ENCODE measurements at places on chromosomes 4 and X.

- DNase-seq, result no peak
Observed at GRCh38 chr4:168097161-168097560, 4.8 kb downstream of the ANXA10 start.

- DNase-seq, result no peak
Observed at GRCh38 chr4:154838694-154839093, 57.6 kb downstream of the RBM46 start.

GRCh38 chr4:157291071-157291470 lies 70.5 kb downstream of the GRIA2 start:
- no peak for DNase-seq

DNA sequence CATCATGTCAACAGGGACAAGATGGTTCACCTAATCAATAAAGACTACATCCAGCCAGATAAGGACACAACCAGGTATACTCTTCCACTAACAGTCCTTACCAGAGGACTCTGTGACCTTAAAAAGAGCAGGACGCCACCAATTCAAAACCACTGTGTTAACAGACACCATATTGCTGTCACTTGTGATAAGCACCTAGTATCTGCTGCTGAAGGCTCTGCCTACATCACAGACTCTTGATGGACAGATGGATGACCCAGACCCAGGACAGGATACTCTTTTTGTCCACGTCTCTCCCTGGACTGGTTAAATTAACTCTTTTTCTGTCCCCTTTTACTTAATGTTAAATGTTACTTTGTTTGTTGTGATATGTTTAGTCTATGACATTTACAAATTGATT lies 586.2 kb upstream of the AGA start:
- DNase-seq, result no peak

GRCh38 chrX:50180073-50180940 lies 20.5 kb downstream of the AKAP4 start:
- no peak for DNase-seq

DNA sequence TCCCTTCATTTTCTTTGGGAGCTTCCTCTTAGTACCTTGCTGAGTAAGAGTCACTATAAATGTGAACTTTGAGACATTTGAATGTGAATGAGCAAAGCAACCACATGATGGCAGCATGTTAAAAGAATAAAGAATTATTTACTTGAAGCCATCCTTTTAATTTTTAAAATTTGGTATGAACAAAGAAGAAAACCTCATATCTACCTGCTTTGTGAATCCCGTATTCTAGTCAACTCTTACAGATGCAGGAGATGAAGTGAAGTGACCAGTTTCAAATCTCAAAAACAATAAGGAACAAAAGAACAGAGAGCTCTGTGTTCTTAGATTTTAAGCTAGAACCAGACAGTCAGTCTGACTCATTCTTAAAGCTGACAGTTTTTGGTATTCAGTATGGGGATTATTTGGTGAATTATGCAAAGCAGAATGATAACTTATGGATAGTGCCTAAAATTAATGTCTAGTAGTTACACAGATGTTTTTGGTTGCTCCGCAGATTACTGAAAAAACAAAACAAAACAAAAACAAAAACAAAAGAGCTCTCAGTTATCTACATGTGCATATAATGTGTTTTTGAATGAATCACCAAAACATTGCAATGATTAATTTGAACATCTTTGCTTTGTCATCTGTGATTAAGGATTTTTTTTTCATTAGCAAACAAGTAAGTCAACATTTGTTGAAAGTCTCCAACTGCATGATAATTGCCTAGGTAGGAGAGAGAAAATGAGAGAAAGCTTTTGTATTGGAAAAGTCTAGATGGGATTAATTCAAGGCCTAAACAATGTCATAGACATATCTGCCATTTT lies 48.2 kb upstream of the H2AZ1 start:
- DNase-seq, result no peak

GRCh38 chr4:7294176-7294756 lies 101.9 kb downstream of the SORCS2 start:
- no peak for DNase-seq

DNA sequence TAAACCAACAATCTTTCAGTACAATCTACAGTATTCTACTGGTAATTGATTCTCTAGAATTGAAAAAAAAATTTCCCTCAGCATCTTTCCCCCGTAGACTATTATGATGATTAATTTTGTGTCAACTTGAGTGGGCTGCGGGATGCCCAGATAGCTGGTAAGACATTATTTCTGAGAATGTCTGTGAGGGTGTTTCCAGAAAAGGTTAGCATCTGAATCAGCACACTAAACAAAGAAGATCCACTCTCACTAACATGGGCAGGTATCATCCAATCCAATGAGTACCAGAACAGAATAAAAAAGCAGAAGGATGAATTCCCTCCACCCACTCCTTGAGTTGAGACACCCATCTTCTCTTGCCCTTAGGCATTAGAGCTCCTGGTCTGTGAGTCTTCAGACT lies 186.1 kb upstream of the MAB21L2 start:
- no peak for DNase-seq

DNA sequence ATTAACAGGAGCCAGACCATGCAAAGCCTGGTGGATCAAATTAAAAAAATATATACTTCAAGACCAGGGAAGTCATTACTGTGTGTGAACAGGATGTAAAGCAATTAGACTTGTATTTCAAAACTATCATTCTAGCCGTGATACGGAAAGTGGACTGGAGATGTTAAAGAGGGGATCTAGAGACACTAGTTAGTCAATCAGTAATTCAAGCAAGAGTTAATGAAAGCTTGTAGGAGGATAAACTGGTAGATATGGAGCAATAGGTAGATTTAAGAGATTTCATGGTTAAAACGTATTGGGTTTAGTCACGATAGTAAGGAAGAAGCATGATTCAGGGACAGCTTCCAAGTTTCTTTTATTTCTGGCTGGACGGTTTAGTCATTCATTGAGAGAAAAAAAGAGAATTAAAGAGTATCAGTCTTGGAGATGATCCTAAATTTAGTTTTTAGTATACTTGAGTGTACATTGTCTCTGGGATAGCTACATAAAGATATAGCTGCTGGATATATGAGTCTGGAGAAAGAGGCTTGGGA lies 3.9 kb downstream of the MAD2L1 start:
- no peak for DNase-seq

DNA sequence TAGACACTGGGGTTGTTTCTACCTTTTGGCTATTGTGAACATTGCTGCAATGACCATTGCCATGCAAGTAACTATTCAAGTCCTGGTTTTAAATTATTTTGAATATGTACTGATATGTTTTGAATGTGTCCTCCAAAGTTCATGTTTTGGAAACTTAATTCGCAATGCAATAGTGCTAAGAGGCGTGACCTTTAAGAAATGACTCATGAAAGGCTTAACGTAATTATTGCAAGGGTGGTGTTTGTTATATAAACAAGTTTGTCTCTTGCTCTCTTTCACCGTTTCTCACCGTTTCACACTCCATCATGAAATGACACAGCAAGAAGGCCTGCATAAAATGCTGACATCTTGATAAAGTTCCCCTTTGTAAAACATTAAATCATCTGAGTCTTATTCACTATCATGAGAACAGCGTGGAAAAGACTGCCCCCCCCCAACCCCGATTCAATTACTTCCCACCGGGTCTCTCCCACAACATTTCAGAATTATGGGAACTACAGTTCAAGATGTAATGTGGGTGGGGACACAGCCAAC lies 506.9 kb upstream of the FAM47C start:
- DNase-seq, result no peak

GRCh38 chr4:178306565-178306964 lies 864.3 kb upstream of the AGA start:
- no peak for DNase-seq

GRCh38 chr4:154119317-154119716 lies 330.4 kb upstream of the SFRP2 start:
- DNase-seq, result no peak

DNA sequence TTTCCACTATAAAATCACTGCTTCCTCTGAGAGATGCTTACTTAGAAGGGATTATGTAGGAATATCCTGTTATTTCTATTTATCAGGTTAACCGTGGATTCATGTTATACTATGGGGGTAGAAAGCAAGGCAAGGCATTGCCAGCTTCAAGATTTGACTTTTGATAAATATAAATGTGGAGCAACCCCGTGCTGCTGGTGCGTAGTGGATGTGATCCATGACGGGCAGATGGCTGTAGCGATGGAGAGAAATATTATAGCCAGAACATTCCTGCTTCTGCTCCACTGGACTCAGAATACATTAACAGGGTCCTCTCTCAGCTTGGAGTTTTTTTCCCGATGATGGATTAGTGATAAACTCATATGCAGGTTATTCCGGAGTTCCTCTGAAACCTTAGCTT lies 157.6 kb downstream of the TENM3 start:
- DNase-seq, result no peak

DNA sequence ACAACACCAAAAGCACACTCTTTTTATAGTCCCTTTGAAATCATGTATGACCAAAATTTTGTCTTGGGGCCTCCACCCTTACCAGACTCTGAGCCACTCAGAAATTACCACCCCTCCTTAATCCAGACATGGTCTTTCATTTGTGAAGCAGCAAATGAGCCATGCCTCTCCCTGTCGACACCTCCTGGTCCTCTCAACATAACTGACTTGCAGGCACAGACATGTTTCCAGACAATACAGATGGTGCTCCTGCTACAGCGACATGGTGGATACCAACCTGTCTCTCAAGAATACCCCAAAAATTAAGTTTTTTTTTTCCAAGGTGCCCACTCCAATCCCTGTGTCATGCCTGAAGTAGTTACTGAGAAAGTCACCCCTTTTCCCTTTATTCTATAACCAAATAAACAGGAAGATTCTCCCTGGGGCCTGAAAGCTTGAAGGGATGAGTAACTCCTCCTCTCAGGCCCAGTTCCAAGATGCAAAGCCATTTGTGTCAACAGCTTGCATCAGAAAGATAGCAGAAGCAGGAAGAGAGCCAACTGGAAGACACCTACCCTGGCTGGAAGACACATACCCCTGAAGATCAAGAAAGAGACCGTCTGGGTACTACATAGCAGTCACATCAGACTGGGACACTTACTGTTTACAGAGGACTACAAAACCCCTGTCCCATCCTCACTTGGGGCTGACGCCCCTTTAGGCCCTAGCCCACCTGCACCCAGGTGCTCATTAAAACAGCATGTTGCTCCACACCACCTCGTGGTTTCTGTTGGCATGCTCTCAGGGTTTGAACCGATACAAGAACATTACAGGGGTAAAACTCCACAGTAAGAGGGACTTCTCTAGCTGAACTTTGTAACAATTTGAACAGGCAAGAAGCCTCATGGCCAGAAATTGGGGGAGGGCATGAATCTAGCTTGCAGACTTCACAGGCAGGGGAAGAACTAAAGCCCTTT lies 5.5 kb upstream of the UGT2B17 start:
- DNase-seq, result no peak

DNA sequence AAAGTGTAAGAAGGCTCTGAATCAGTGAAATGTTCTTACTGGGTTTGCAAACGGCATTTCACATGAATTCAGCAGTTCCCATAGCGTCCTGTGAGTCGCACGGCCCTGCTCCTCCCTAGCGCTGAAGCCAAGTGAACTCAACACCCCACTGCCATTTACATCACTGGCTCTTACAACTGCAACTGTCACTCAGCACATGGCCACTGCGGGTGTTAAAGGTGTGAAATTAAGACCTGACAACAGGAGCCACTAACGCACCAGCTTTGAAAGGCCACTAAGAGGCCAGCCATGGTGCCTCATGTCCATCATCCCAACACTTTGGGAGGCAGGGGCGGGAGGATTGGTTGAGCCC lies 31.7 kb downstream of the RNF212 start:
- DNase-seq, result peak; percentile 38

DNA sequence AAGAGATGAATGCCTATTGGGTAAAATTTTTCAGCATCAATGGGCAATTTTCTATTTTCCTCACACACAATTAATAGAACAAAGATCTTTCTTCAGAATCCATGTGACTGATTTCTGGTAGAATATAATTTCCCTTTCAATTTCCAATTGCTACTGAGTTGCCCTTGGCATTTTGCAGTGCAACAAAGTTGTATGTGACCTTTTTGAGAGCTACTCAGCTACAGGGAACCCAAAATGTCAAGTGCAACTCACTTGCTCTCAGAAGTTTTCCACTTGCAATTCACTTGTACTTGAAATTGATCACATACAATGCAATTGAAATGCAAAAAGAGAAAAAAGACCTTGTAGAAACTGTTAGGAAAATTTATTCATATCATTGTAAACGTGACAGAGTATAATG lies 245.5 kb downstream of the BANK1 start:
- DNase-seq, result no peak

DNA sequence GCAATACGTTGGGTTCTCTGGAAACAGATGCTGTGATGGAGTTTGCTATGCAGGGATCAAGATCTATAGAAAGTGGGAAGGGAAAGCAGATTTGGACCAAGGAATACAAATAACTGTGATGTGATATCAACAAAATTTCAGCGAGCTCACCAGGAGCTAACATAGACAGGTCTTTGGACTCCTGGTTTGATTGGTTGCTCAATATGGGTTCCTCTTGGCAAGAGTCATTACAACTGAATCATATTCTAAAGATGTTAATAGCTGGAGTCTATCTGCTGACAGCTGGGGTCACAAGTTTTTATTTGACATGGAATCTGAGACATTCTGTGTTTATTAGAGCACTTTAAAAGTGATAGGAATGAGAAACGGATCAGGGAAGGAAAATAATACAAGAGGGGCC lies 637.6 kb upstream of the GNPDA2 start:
- no peak for DNase-seq

- DNase-seq, result peak; percentile 87
Observed at GRCh38 chr4:4574792-4575191, 32.9 kb upstream of the STX18 start.

GRCh38 chr4:144787365-144788258 lies 141.7 kb downstream of the HHIP start:
- DNase-seq, result no peak

DNA sequence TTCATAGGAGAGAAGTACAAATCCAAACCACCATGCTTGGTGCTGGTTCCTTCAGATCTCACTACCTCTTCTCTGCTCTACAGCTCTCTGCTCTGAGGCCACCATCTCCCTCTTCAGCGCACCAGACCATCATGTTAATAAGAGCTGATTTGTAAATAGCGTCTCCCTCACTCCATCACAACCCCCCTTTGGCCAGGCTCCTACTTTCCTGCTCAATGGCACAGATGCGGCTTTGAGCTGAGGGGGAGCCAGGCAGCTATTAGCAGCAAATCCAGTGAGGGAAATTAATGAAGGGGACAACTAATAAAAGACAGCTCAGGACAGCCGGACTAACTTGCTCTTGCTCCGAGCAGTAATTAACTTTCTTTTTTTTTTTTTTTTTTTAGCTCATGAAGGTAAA lies 13.1 kb downstream of the NEUROG2 start:
- no peak for DNase-seq

- no peak for DNase-seq
Observed at GRCh38 chr4:3420956-3421355, 20.8 kb upstream of the HGFAC start.

DNA sequence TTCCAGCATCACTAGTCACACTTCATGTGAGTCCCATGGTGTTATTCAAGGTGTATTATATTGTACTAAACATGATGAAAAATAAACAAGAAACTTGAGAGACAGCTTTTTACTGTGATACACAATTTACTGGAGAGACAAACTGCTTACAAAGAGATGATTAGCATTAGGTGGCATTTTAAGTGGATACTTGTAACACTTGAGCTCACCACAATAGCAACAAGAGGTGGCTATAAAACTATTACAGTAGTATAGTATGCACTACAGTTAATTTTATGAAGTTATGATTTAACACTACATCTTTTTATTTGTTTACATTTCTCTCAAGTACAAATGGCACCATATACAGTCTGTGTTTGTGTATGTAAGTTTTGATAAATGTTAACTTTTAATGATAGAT lies 246.6 kb downstream of the PARM1 start:
- DNase-seq, result no peak
